ENCODE measurements at places on chromosomes 5 and 9.

GRCh38 chr5:149424371-149425315, 45.6 kb upstream of the IL17B start:
- no peak for DNase-seq

DNA sequence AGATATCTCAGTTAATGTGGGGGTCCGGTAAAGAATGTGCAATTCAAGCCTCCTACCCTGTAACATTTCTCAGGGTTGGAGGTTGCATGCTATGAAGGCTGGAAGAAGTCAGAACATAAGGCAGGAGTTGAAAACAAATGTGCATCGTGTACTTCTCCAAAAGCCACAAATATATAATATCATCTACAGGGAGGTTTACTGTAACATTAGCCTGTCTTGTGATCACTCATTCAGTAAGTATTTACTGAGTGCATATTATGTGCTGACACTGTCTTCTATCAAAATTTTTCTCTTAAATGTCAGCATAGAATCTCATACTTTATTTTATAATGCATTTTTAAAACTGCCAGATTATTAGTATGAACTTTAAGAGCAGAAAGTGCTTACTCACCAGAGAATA, 105.6 kb upstream of the ZNF366 start:
- DNase-seq, result no peak

GRCh38 chr9:77588271-77588937, 59.7 kb downstream of the GNA14 start:
- DNase-seq, result peak; percentile 89

DNA sequence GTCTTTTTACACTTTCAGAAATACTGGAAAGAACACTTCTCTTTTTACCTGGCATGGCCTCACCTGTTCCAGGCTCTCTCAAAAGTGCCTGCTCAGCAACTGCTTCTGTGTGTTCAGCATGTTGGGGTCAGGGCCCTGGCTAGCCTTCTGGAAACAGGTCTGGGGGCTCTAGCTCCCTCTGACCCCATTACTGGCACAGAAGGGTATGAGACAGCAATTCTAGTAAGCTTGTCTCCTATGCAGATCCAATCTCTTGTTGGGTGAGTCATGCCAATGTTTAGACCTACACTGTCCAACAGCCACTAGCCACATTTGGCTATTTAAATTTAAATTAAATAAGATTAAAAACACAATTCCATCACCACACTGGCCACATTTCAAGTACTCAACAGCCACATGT, 80.8 kb downstream of the MAPKAP1 start:
- DNase-seq, result no peak

- no peak for DNase-seq
Observed at GRCh38 chr5:115477581-115477980, 67.0 kb downstream of the FEM1C start.

DNA sequence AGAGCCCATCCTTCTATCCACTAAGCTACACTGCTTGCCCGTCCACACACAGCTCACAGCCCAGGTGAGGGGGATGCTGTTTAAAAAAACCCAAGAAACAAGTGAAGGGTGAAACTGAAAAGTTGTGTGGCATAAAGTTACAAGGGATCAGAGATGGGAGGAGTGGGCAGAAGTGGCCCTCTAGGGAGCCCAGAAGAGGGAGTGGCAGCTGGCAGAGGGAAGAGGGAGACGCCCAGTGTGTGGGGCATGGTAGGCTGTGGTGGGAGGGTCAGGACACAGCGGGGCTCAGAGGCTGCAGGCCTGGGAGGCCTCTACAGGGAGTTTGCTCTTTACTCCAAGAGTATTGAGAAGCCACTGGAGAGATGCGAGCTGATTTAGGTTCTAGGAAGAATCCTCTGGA, 30.1 kb upstream of the HRH2 start:
- DNase-seq, result no peak

- no peak for DNase-seq
Observed at GRCh38 chr9:71743217-71743705, 25.1 kb downstream of the CEMIP2 start.

- DNase-seq, result no peak
Observed at GRCh38 chr5:1522601-1523479, 920 bp downstream of the LPCAT1 start.

DNA sequence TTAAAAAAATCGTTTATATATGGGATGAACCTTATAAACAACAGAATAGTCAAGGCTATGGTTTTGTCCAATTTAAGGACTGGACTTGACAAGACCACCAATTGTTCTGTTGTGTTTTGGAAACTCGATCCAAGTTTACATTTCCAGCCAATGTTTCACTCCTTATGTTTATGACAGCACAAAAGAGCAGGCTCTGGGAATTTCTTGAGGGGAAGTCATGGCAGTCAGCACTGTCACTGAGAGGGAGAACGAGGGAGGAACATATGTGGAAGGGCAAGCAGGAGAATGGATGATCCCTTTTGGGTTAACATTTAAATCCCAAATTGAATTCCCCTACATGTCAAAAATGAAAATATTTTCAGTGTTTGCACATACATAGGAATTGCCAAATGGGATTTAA, 292.5 kb downstream of the MARCHF11 start:
- no peak for DNase-seq

DNA sequence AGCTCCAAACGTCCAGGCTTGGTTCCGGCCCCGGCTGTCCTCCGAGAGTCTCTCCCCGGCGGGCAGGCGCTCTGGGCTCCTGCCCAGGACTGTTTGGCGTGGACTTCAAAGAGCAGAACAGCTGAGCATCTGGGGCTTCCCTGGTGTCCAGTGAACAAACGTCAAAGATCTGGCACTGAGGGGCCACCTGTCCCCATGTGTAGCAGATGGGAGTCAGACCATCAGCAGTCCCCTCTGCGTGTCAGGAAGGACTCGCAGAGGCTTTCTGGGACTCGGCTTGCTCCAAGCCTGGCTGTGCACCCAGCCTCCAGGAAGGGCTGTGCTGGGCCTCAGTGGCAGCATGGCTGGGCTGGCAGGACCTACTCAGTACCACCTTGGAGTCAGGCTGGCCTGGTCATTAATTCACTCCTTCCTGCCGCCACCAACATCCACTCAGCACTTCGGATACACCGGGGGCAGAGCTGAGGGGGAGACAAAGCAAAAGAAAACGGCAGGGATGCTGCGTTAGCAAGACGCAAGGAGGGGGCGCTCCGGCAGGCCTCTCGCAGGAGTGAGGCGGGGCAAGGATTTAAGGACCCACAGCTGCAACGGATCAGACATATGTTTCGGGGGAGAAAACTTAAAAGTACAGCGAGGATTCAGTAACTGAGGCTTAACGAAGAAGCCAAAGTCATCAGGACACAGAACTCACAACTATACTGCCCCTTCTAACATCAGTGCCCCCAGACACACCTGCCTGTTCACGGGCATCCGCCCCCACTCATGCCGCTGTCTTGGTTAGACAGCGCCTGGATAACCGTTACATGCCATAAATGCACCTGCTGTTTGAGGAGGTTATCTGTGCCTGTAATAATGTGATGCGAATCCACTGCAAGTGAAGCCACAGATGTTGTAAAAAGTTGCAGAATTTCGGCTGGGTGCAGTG, 164.5 kb upstream of the PHYKPL start:
- DNase-seq, result no peak

GRCh38 chr5:98977723-98978122, 48.9 kb upstream of the CHD1 start:
- no peak for DNase-seq

DNA sequence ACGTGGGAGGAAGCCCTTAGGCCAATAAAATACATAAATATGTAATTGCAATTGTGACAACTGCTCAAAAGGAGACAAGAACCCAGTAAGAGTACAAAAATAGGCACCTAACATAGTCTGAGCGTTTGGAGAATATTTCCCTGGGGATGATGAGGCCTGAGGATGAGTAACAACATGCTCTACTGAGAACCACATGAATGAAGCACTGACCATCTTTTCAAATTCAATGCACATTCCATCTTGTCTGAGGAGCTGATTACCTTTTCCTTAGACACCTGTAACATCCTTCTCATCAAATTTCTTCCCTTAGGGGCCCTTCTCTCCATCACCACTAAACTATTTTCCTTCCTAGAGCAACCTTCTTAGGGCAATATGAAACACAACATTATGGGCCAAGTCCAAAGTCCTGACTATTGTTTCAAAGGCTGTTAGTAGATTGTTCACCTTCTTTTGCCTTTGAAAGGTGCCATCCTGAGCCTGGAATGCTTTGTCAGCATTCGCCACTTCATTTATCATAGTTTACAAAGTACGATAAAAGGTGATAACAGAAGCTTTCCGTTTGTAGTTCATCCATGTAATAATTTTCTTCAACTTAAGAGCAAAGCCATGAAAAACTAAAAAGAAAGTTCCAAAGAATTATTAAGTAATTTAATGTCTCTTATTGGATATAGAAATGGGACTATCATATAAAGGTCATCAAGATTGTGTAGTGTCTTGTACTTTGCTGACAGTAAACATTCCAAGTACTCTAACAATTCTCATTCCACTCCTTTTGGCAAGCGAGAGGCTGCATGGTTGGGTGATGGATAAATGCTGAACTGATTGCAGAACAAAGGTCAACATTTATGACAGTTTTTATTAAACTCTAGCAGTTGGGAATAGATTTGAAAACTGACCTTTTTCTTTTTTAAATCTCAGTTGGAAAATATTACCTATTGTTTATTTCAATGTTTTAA, 471.3 kb downstream of the PDE4D start:
- no peak for DNase-seq

- DNase-seq, result no peak
Observed at GRCh38 chr9:94700445-94700844, 26.1 kb upstream of the AOPEP start.

- DNase-seq, result no peak
Observed at GRCh38 chr9:130430734-130431535, 13.8 kb upstream of the ASS1 start.

GRCh38 chr5:2184026-2184366, 301.3 kb upstream of the IRX4 start:
- DNase-seq, result no peak

GRCh38 chr5:82662340-82662739, 384.2 kb upstream of the RPS23 start:
- no peak for DNase-seq

DNA sequence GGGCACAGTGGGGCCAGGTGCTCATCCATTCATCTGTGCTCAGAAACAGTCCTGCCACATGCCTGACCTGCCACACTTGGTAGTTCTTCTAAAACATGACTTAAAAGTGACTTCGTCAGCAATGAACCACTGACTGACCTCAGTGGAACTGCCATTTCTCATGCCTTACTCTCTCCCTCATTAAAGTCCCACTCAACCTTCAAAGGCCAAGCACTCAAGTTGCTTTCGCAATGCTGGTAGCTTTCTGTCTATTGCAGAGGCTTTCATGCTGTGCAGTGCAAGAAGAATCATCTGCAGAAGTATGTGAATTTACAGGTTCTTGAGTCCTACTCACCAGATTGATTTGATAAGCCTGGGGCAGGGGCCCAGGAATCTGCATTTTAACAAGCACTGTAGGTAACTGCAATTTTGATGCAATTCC, 23.9 kb downstream of the B4GALT1 start:
- no peak for DNase-seq

DNA sequence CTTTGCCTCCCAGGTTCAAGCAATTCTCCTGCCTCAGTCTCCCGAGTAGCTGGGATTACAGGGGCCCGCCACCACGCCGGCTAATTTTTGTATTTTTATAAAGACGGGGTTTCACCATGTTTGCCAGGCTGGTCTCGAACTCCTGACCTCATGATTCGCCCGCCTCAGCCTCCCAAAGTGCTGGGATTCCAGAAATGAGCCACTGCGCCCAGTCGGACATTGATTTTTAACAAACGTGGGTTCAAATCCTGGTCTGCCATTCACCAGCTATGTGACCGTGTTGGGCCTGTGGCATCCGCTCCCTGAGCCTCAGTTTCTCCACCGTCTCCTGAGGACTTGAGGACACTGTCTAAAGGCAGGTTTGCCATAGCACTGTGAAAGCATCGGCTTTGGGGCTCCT, 41.8 kb upstream of the NEK6 start:
- DNase-seq, result no peak

DNA sequence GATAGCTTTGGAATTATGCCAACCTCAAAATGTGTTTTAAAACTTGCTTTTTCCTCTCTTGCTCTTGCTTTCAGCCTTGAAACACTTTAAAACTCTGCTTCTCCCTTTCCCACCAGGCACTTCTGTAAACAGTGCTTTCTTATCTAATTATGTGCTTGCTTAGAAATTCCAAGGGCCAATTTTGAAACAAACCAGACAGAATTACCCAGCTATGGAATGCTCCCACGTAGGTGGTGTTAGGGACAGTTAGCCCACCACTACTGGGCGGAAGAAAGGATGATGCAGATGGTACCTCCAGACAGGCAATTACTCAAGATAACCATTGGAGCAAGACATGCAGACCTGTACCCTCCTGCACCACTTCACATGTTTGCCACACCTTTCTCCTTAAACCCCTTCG, 523.0 kb upstream of the PTPRD start:
- no peak for DNase-seq

DNA sequence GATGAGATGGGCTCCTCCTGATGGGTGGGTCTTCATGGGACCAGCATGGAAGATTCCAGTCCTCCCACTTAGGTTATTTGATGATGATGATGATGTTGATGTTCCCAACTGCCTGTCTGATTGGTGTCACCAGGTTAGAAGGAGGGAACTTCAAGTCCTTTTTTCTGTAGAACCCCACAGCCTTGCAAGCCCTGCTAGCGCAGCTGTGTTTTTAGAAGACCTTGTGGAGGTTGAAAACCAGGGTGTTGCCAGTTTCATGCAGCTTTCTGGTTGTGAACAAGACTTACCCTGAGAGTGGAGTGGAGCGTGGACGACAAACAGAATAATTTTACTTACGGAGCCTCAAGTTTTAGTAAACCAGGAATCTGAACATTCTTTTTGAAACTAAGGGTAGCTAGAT, 83.0 kb downstream of the TRIO start:
- DNase-seq, result no peak

- DNase-seq, result no peak
Observed at GRCh38 chr9:69809304-69809863, 11.2 kb upstream of the CFAP95 start.

DNA sequence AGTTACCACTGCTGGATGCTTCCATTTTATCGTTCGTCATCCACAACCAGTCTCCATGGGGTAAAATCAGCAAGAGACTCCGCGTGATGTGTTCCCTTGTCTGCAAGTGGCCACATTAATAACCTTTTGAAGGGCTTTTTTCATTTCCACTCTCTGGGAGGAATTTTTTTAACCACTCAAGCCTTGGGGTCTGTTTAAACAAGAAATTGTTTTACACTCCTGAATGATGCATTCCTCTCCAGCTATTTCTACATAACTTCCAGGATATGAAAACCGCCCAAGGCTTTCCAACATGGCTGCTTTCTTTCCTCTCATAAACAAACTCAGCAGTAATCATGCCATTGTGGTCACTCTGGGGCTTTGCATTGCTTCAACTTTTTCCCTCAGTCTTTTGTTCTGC, 217.2 kb upstream of the DAPK1 start:
- DNase-seq, result no peak

DNA sequence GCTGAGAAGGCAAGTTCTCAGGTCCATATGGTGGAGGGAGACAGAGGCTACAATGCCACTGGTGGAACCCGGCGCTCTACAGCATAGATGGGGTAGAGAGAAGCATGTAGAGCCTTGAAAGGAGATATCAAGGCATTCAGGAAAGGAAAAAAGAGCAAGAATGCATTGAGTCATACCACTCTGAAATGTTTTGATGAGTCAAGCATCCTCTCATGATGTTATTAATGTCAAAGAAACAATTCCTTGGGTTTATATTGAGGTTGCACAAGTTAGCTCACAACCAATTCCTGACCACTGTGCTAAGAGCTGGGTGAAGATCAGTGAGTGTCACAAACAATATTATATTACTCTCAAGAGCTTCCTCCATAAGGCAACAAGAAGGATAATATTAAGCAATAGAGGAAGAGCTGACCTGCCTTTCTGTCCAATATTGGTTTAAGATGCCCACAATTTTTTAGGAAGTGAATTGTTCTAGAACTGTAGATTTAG, 178.0 kb downstream of the RFK start:
- DNase-seq, result peak; percentile 88

- no peak for DNase-seq
Observed at GRCh38 chr9:4850603-4851310, 58.0 kb downstream of the RCL1 start.
